Fibroblast of skin of left quadriceps (primary cell): ENCODE measurements at places on chromosomes 4 and X.

DNA sequence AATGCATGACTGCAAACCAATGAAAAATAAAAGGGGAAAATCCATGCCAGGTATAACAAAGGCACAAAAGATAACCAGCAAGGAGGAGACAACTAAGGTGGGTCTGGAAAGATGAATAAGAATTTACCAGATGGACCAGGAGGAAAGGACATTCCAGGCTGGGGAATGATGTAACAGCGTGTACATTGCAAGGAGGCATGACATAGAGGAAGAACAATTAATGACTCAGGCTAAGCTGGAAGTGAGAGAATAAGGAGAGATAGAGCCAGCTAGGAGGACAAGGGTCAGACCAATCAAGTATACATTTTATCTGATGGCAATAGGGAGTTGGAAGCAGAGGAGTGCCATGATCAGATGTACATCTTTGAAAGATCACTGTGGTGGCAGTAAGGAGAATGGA is 57.0 kb downstream of the MTMR8 start:
- no peak for DNase-seq

DNA sequence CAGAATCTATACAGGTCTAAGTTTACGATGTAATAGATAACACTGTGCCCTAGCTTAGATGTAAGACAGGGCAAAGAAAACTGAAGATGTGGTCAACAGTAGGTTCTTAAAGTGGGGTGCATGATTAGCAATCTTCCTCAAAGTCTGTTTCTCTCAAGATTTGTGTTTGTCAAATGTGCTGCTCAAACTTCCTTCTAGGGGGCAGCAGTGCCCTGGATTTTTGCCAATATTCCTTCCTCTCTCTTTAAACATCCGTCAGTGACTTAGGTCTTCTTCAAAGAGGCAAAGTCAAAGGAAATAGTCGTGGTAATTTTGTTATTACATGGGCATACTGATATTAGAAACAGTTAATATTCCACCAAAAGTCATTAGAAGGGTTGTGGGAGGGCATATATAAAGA is 4.2 kb upstream of the PDHA2 start:
- no peak for DNase-seq

DNA sequence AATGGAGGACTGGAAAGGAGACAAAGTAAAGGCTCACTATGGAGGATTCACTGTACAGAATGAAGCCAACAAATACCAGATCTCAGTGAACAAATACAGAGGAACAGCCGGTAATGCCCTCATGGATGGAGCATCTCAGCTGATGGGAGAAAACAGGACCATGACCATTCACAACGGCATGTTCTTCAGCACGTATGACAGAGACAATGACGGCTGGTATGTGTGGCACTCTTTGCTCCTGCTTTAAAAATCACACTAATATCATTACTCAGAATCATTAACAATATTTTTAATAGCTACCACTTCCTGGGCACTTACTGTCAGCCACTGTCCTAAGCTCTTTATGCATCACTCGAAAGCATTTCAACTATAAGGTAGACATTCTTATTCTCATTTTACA is 6.8 kb downstream of the FGB start:
- no peak for DNase-seq

DNA sequence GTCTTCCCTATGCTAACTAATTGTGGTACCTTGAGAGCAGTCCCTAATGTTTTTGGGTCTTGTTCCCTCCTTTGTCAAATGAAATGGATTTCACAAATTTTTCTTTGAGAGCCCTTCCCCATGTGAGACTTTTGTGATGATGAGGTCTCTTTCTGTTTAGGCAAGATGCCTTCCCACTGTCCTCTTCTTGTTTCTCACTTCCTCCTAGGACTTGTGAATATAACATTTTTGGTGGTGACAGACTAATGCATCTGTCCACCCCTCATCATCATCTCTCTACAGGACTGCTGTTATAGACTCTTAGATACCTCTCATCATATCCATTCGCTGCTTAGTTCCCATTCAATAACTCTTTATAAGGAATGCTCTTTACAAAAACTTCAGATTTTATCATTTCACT is 8.7 kb upstream of the ANK2 start:
- DNase-seq, result no peak

- DNase-seq, result no peak
Observed at GRCh38 chr4:7815562-7815961, 124.1 kb downstream of the AFAP1 start.

- no peak for DNase-seq
Observed at GRCh38 chr4:38818441-38818976, 13.9 kb upstream of the TLR1 start.

GRCh38 chrX:40104985-40105834 is 7.5 kb upstream of the BCOR start:
- DNase-seq, result no peak

DNA sequence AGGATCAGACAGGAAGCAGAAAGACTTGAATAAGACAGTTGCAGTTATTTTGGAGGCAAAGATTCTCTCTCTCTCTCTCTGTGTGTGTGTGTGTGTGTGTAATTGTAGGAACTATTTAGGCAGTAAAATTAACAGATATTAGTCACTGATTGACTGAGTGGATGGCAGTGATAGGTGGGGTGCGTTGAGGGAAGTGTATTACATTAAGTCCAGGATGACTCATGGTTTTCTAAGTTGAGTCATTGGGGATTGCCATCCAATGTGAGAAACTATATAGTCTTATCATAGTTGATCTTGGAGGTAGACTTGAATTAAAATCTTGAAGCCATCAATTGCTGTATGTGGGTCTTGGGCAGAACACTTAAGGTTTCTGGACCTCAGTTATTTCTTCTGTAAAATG is 75.4 kb downstream of the AR start:
- DNase-seq, result peak; percentile 40

- DNase-seq, result no peak
Observed at GRCh38 chr4:89879215-89879614, 15.4 kb upstream of the MMRN1 start.

GRCh38 chrX:41828826-41829225 is 94.5 kb downstream of the CASK start:
- no peak for DNase-seq

- no peak for DNase-seq
Observed at GRCh38 chr4:56727150-56727549, 46.1 kb upstream of the HOPX start.

- DNase-seq, result no peak
Observed at GRCh38 chr4:67746797-67747495, 7.2 kb downstream of the GNRHR start.

GRCh38 chrX:13050151-13050550 is 5.7 kb upstream of the FAM9C start:
- no peak for DNase-seq

DNA sequence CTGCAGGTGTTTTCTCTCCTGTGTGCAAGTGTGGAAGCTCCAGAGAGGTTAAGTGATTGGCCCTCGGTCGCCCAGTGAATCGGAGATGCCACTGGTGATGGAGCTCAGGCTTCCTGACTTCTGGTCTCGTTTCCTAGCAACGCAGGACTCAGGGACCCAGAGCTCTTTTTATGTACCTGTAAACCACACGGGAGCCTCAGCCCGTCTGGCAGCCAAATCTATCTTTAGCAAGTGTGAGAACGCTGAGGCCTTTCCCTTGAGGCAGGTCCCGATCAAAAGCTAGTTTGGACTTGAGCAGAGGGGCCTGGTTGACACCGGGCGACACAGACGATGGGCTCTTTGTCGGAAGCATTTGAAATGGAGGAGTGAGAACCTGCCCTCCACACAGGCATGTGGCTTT is 116.8 kb downstream of the SORCS2 start:
- no peak for DNase-seq

- no peak for DNase-seq
Observed at GRCh38 chr4:83022724-83023450, 12.1 kb upstream of the COPS4 start.

GRCh38 chrX:102063445-102064074 is 61.9 kb upstream of the TCEAL2 start:
- no peak for DNase-seq

- no peak for DNase-seq
Observed at GRCh38 chrX:78950009-78950835, 5.0 kb downstream of the P2RY10 start.

- no peak for DNase-seq
Observed at GRCh38 chrX:104282166-104282725, 27.5 kb upstream of the ESX1 start.

DNA sequence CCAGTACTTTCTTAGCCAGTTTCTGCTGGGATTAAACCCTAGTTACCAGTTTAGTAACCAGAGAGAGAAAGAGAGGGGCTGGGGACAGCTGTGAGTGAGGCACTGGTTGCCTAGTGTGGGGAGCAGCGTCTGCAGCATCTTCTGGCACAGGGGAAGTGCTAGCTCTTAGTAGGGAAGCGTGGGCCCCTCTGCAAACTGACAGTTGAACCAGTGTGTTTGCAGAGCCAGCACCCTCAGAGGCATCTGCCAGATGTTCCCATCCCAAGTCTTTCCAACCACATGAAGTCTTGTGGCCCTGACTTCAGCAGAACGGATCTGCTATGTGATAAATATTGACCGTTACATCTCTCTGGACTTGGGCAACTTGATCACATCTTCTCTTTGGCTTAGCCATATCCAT is 15.0 kb downstream of the RBMX2 start:
- DNase-seq, result no peak

GRCh38 chr4:94486372-94486801 is 34.6 kb downstream of the PDLIM5 start:
- DNase-seq, result no peak

DNA sequence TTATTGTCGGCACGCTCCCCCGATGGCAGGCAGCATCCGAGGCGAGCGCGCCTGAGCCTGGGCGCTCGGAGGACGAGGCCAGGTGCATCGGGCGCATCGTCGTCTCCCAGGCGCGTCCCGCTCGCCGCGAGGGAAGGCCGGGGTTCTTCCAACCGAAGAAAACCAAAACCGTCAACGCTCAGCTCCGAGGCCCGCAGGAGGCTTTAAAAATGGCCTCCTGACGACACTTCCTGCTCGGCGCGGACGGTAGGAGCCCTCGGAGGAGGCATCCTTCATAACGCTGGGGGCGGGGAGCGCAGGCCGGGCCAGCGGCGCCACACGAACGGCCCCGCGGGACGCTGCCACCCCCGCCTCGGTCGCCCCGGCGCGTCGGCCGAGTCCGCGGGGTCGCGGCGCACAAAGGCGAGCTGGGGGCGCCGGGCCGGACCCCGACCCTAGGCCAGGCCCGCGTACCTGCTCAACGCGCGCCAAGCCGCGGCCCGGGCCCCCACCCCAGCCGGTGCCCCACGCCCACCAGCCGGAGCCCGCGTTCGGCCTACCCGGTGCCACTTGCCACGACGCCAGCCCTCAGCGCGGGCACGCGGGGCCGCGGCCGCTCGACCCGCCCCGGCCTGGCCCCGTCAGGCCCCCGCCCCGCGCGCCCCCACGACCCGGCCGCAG is 501 bp downstream of the ZNF518B start:
- DNase-seq, result peak; percentile 30

GRCh38 chr4:168522356-168522755 is 25.5 kb downstream of the PALLD start:
- DNase-seq, result no peak

GRCh38 chr4:183287309-183287659 is 32.8 kb downstream of the CLDN22 start:
- DNase-seq, result no peak

GRCh38 chr4:184370711-184371389 is 103.5 kb downstream of the IRF2 start:
- no peak for DNase-seq

- DNase-seq, result peak; percentile 87
Observed at GRCh38 chr4:17055788-17056187, 157.3 kb upstream of the LDB2 start.

DNA sequence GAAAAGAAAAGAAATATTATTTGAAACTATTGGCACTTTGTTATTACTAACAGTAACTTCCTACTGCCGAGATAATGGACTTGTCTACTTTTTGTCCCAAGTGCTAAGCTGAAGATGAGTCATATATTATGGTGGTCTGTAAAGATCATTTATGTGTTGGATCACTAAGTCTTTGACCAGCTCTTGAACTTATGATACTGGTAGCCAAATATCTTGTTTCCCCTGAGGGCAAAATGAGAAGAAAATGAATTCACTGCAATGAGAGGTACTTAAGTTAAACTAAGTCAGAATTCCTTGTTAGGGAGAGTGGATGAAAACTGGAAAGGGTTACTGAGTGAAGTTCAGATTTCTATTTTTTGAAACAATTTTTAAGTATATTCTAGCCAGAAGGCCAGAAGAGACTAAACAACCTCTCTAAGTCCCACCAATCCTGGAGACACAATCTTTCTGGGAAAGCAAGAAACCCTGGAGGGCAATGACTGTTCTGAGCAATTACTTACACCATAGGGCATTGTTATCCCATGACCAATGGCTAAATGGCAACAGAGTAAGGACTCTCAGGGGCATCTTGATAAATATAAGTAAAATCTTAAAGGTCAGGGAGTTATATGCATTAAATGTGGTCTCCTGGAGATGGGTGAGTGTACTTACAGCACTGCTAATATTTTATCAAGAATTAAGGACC is 287.7 kb downstream of the STIM2 start:
- DNase-seq, result no peak

DNA sequence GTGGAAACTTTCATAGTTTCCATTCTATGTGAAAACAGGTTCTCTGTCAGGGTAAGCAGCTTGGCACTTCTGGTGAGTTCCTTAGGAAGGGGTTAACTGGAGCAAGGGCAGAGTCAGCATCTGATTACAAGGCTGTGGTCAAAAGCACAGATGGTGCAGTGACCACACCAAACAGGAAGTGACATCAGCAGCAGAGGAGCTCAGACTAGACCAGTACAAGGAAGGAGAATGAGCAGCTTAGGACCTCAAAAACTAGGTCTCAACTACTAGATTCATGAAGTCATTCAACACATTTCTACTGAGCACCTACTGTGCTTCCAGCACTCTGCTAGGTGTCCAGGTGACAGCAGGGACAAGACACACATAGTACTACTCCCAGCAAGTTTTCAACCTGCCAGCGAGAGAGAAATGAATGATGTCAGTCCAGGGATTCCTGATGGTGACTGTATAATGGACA is 130.2 kb downstream of the AMELX start:
- DNase-seq, result no peak

GRCh38 chr4:82679531-82679930 is 117.7 kb upstream of the TMEM150C start:
- no peak for DNase-seq

- DNase-seq, result no peak
Observed at GRCh38 chr4:121633653-121634052, 63.1 kb downstream of the ANXA5 start.

- no peak for DNase-seq
Observed at GRCh38 chr4:76016393-76016792, 6.9 kb downstream of the CXCL10 start.

GRCh38 chrX:150587585-150588503 is 19.4 kb downstream of the MTM1 start:
- no peak for DNase-seq

DNA sequence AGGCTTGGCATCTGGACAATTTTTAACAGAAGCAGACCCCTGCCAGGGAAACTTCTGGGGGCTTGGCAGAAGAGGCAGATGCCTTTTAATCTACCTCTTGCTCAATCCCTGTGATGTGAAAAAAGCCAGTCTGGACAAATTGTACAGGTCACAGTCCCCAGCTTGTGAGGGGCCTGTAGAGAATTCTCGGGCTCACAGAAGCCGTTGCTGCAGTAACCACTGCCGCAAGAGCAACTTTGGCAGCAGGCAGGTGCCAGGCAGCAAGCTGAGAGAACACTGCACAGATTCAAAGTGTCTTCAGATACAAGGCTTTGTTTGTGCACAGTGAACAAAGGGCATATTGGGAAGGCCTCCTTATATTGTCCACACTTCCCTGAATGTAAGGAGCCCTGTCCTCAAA is 11.7 kb downstream of the GPKOW start:
- no peak for DNase-seq
